Nephron progenitor cell (in vitro differentiated cells): ENCODE measurements at places on chromosomes 4 and X.

- DNase-seq: no peak
Observed at GRCh38 chrX:36577006-36577405, 431.2 kb upstream of the FAM47C start.

DNA sequence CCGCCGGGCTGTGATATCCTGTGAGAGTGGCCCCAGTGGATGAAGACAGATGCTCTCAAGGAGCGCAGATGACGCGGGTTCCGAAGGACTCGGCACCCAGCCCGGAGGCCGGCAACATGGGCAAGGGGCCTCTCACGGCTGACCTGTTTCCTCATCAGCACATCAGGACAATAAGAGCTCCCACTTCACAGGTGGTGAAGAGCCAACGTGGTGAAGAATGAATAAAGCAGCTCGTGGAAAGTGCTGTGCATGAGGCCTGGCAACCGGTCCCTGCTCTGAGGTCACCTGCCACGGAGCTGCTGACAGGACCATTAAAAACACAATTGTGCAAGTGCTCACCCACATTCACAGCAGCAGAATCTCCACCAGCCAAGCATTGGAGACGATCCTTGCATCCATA is 22.9 kb downstream of the ABLIM2 start:
- DNase-seq: no peak

DNA sequence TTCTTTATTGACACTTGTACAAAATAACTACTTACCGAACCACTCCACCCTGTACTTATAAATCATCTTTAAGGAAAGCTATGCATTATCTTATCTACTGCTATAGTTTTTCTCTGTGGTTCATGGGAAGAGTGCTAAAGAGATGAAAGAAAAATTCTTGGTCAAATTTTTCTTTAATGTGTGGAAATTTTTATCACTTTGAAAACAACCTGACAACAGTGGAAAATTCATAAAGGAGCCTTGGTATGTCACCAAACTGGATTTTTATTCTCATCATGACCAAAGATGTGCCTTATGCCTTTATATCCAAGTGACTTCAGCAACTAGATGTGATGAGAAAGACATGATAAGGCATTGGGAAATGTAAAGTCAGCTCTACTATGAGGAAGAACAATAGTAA is 67.2 kb upstream of the SPP1 start:
- no peak for DNase-seq

- DNase-seq: no peak
Observed at GRCh38 chr4:87704001-87704400, 53.9 kb downstream of the DMP1 start.

DNA sequence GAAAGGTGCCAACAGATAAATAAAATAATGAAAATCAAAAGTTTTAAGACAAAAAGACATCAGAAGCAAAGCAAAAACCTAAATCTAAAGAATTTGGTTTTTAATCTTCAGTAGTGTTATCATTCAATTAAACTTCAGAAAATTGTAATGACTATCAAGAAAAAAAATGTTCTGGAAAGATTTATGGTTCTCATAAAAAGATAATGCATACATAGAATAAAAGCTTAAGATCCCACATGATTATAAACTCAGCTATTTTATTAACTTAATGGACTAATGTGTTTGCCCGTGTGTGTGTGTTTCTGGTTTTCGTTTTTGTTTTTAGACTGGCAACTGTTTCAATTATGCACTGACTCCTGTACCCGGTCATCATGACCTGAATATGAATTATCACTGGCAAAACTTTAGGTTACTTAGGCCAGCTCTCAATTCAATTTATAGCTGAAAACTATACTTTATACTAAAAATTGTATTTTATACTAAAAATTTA is 217.5 kb upstream of the DKK2 start:
- no peak for DNase-seq
